T-helper 1 cell (primary cell): ENCODE measurements at places on chromosomes 1 and 21.

GRCh38 chr1:65793359-65793732 is 651 bp downstream of the PDE4B start:
- DNase-seq = no peak

- DNase-seq = no peak
Observed at GRCh38 chr1:205374210-205375078, 17.7 kb upstream of the KLHDC8A start.

GRCh38 chr21:41620982-41621381 is 113.0 kb upstream of the TMPRSS2 start:
- DNase-seq = no peak

DNA sequence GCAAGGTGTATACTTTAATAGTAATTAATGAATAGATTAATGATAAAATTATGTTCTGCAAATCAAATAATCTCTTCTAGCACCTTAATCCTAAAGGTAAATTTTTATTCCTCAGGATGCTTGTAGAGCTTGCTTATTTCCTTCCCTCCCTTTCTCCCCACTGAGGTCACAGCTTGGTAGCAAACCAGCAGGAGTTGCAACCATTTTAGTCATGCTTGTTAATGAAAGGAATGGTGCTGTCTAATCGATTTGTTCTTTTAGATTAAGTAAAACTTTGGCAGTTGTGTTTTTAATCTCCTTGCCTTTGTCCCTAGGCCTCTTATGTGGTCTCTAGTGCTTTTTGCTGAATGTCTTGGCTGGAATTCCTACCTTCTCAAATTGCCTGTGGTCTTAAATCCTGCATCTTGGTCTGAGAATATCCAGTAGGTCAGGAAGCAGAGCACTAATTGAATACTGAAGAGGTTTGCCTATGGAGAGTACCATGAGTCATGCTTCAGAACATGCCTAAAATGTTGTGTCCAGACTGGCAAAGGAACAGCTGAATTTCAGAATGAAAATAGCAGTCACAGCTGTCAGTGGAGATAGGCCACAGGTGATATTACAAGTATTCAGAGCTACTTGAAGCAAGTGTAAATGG is 36.3 kb upstream of the RWDD3 start:
- no peak for DNase-seq
